Retina (tissue), 1 donor: ENCODE measurements at places on chromosomes 12 and 14.

DNA sequence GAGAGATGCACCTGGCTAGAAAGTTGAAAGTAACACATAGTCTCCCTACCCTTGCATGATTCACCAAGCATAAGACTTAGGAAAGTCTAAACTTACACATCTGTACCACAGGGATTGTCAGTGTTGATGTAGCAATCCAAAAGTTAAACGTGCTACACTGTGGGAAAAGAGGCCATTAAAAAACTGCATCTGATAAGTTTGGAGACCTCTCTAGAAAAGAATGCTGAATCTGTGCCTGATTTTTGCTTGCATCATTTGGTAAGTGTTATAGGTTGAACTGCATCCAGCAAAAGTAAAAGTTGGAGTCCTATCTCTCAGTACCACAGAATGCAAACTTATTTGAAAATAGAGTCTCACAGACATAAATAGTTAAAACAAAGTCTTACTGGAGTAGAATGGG lies 126.6 kb downstream of the SLC6A15 start:
- no peak for DNase-seq

DNA sequence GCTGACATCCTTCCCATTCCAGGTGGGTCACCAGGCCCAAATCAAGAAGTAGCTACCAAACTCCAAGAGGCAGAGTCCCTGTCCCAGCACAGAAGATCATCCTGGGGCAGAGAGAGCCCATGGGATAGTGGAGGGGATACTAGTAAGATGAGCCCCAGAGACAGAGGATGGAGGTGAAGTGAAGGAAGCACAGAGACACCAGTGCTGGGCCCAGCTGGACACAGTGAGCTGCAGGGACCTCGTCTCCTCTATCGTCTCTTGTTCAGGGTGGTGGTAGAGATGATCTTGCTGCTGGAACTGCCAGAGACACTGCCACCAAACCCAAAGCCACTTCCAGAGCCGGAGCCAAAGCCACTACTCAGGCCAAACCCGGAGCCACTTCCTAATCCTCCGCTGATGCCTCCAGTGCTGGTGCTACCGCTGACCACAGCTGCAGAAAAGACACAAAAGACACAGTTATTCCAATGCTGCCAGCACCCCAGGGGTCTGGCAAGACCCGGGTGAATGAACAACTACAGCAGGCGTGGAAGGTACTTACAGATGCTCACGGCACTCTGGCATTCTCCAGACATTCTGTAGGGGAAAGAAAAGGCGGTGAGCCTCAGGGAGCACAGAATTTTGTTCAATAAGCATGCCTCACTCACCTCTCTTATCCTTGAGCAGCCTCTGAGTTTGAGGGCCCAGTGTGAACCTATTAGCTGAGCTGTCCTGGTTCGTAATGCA lies 6.9 kb downstream of the KRT4 start:
- DNase-seq: no peak

- DNase-seq: no peak
Measured at GRCh38 chr12:48917857-48918537, 7.3 kb downstream of the FKBP11 start.

- no peak for DNase-seq
Measured at GRCh38 chr14:80358112-80358511, 146.8 kb upstream of the DIO2 start.

GRCh38 chr12:76643438-76643837 lies 83.9 kb upstream of the OSBPL8 start:
- no peak for DNase-seq

DNA sequence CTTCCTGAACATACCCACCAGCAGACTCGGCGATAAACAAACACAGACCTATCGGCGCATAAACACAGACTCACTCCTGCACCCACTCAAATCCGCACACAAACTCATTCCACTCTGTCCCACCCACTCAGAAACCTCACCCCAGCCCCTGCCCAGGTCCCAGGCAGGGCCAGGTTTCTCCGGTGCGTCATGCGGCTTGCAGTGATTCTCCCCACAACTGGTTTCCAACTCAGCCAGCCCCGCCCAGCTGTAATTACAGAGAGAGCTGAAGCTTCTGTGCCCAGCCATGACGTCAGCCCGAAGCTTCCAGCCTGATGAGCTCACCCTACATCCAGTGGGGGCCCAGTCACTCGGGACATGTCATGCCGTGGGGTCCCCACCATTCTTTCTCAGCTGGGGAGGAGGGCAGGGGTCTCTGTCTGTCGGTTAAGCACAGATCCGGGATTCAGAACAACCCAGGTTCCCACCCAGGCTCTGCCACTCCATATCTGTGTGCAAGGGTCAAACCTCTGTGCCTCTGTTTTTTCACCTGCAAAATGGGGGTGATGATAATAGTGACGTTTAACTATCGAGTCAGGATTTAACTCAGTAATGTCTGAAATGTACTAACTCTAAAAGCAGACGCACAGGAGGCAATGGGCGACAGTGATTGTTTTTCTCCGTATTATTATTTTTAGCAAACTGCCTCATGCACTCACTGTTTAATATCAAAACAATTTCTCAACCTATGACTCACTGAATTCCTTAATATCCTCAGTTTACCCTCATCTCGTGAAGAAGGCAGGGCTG lies 2.3 kb upstream of the HSPB8 start:
- no peak for DNase-seq

DNA sequence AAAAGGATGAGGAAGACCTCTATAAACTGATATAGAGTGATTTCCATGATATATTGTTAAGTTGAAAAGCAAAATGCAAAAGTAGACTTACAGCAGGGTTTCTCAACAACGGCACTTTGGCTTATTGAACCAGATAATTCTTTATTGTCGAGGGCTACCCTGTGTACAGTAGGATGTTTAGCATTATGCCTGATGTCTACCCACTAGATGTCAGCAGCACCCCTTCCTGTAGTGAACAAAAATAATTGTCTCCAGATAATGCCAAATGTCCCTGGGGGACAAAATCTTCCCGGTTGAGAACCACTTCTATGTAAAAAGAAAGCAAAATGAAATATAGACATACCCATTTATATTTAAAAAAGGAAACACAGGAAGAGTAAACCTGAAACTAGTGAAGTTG lies 32.4 kb downstream of the ABCD2 start:
- DNase-seq: no peak

- DNase-seq: no peak
Measured at GRCh38 chr12:68745376-68745903, 536 bp upstream of the SLC35E3 start.

- no peak for DNase-seq
Measured at GRCh38 chr14:44898551-44898950, 63.2 kb downstream of the KLHL28 start.
